Thymus (tissue), 14 donors: ENCODE measurements at places on chromosomes 3 and 15. TPM values are rescaled to one million over a fixed set of nuclear protein-coding genes. Genes with fewer than 3 reads are reported as not detected.

GRCh38 chr3:39141171-39141995, 12.0 kb downstream of the CSRNP1 start:
- no peak for DNase-seq

GRCh38 chr3:115478359-115478758, 145.0 kb upstream of the GAP43 start:
- DNase-seq: no peak

DNA sequence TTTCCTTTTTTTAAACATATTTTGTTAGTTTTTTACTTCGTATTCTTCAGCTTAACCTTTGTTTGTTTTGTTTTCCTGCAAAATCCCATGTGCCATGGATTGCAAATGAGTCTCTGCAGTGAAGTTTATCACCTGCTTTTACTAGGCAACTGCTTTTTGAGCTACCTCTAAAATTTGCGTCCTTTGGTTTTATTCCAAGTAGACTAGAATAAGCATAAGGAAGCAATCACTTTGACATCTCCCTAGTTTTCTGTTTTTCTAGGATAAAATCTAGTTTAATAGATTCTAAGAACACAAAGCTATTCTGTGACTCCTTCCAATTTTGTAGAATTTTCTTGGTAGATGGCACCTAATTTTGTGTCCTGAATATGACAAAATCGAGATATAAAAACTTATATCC, 1059.2 kb downstream of the OTOL1 start:
- DNase-seq: no peak

DNA sequence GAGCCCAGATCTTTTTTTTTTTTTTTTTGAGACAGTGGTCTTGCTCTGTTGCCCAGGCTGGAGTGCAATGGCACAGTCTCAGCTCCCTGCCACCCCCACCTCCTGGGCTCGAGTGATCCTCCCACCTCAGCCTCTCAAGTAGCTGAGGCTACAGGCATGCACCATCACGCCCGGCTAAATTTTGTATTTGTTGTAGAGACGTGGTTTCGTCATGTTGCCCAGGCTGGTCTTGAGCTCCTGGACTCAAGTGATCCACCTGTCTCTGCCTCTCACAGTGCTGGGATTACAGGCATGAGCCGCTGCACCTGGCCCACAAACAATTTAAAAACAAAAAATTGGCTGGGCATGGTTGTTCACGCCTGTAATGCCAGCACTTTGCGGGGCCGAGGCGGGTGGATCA, 22.6 kb upstream of the SLC6A6 start:
- DNase-seq: no peak

Gene SPATA12
- 0.07 TPM for polyA plus RNA-seq

GRCh38 chr15:85044251-85044853, 62.7 kb downstream of the PDE8A start:
- DNase-seq: peak; percentile 66

Gene PATL2
- 25.8 TPM for polyA plus RNA-seq

DNA sequence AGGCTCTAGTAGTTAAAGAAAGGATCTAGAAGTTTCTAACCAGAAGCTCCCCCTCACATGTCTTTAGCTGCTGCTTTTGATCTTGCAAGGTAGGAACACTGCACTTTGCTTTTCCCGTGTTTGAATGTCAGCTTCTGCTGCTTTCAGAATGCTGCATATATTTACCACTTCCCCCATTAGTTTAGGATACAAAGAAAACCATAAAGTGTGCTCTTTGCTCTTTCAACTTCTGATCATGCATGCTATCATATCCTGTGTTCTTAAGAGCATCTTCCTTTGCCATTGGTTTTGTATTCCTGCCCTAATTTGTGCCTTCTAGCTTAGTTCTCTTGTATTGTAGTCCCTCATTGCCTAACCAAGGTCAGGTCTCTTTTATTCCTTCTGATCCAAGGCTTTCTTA, 43.3 kb downstream of the ZNF609 start:
- DNase-seq: peak; percentile 48

DNA sequence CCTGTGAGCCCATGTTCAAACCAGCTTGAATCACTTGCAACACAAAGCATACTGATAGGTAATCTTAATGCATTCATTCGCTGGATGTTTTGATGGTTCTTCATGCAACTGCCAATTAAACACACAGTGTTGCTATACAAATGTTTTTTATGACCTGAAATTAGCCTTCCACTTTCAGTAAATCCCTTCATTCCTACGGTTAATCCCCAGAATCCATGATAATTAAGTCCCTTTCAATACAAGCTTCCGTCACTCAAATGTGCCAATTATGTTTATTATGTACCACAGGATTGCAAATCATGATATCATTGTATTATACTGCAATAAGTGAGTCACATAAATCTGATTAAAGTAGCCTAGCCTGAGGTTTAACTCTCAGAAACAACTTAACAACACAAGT, 14.5 kb upstream of the LYZL4 start:
- no peak for DNase-seq

DNA sequence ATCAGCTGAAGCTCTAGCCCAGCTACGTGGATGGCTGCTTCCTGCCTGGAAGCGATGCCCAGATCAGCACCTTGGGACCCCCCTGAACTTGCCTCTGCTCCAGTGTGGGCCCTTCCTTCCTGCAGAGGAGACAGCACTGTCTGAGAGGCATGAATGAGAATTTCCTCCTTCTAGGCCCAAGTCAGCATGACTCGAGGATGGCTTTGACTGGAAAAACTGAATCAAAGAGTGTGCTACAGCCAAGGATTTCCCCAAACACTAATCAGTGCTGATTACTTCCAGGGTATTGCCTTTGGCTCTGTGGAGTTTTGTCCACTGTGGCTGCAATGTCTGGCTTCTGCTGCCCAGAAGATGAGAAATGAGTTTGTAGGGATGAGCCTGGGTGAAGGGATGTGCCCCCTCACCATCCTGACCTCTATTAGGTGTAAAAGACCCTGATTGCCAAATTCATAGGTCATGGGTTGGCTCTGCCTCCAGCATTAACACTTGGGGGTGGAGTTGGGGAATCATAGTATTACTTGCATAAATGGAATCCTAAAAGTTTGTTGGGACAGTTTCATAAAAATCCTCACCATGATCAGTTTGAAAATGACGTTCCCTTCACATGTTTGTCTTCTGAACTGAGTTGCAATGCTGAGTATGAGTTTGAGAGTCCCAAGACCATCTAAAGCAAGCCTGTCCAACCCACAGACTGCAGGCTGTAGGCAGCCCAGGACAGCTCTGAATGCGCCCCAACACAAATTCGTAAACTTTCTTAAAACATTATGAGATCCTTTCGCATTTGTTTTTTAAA, 36.7 kb downstream of the FLNB start:
- no peak for DNase-seq

Gene PP2D1
- polyA plus RNA-seq: not detected

DNA sequence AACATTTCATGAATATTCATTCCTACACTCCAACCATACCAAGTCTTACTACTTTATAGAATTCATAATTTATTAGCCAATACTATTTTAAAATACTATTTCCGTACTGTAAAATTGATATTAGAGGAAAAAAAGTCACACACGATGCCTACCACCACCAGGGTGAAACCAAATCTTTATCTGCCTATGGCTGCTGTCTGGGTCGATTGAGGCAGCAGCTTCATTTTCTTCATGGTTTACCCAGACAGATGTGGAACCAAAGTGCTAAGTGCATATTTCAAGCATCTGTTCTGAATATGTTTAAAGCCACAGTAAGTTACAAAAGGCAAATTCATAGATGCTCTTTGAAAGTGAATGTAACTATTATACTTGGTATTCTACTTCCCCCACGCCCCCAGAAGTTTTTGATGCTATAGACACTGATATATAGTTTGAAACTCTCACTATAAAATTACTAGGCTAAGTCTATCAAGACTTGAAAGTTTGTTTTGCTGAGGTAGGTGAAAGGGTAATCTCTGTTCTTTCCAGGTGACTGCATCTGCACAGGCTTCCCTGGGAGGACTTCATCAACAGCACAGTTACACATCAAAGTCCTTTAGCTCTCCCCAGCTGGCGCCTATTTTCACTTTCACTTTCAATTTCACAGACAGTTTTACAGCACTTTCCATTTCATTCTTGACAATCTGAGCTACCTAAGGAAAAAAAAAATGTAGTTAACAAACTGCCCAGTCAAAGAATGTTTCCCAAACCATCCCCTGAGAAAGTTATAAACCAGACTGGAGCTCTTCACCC, 113.9 kb downstream of the POLQ start:
- DNase-seq: peak; percentile 68

DNA sequence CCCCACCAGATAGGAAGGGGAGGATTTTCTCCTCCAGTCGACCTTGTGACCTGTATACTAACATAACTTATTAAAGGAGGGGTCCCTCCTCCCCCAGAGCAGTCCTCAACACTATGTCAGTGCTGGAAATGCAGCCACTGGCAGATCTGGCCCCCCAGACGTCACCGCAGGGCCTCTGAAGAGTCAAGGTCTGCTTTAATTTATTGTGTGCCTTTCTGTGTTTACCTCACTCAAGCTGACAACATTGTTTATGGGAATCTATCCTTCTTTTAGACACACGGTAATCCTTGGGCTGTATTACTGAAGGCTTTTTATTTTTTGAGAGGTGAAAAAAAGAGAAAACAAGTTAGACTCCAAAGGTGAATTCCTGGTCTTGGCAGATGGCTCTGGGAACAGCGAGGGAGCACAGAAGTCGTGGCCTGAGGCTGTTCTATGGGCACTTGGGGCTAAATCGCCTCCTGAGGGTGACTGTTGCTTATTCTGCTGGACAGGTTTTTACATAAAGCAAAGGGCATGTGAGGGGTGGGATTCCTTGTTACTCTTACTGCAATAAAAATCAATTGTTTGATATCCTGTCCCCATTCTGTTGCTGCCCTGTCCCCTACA, 13.5 kb upstream of the NR2C2 start:
- no peak for DNase-seq

Gene SCG3
- polyA plus RNA-seq: 0.59 TPM

DNA sequence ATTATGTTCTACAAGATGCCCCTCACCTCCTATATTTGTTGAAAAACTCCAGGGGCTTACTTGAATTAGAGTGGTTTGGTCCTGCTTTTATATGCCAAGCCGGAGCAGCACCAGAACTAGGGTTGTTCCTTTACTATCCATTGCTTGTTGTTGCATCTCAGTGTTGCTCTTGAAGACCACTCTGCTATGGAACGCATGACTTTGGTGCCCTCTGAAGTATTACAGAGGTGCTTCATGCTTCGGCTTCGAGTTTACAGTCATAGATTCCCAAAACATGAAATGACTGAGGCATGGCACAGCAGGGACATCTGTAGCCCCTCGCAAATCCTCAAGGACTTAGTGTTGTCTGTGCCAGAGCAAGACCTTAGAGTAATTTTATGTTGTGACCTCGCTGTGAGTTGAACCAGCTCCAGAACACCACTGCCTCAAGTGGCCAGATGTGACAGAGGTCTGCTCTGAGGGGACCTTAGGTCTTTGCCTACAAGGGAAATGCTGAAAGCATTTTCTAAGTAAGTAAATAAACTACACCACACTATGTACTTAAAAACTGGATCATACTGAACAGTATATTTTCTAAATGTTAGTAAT, 67.2 kb upstream of the SIAH2 start:
- no peak for DNase-seq

Gene HGD
- 1.9 TPM for polyA plus RNA-seq

- no peak for DNase-seq
Observed at GRCh38 chr3:171776411-171776810, 33.9 kb downstream of the PLD1 start.

DNA sequence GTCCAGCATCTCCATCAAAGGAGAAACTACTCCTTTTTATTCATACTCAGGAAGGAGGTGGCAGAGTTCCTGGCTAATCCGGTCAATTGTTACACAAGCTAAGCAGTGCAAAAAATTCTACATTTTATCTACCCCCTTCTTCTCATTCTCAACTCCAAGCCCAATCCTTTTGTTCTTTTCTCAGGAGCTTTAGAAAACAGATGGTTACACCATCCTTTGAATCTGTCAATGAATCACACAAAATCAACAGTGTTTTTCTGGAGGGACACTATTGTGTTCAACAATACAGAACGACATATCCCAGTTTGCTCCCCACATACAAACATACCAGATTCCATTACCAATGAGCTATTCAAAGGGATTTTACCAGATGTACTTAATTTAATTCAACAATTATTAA, 362.1 kb downstream of the MAGI1 start:
- no peak for DNase-seq

DNA sequence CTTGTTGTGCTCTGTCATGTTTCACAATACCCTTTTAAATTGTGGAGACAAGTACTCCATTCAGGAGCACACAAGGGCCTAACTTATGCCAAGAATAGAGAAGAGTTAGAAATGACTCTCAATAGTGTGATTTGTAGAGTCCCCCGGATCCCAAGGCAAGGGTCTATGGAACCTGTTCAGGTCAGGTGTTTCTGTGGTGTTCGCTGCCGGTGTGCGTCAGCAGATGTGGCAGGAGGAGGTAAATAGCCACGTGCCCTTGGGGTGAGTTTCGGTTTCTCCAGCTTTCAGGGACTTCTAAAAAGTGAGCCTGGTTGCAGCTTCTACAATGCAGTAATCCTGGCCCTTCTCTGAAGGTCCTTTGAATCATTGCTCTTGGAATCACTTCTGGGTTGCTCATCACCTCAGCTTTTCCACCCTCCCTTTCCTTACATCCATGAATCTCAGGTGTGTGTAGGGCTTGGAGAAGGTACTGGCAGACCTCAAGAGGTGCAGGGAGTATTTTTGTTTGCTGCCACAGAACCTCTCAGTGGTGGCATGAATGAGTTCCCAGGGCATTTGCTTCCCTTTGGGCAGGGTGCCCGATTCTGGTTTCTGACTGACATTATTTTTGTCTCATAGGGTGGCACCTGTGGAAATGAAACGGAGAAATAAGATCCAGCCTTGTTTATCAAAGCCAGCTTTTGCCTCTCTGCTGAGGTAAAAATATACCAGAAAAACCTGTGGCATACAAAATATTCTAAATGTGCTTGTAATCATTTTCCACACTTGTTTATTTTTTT, 7.3 kb downstream of the ST3GAL6 start:
- no peak for DNase-seq

Gene SOX2
- 3.1 TPM for polyA plus RNA-seq

- DNase-seq: no peak
Observed at GRCh38 chr3:77081240-77081661, 41.4 kb downstream of the ROBO2 start.

Gene SKOR1
- polyA plus RNA-seq: 0.46 TPM

GRCh38 chr15:38294126-38294525, 41.5 kb downstream of the SPRED1 start:
- DNase-seq: no peak

GRCh38 chr3:158768881-158769543, 32.8 kb upstream of the MFSD1 start:
- no peak for DNase-seq

- DNase-seq: peak; percentile 8
Observed at GRCh38 chr3:32569540-32570420, 878 bp downstream of the DYNC1LI1 start.
